ENCODE measurements at places on chromosomes 3 and 15.

GRCh38 chr3:118144919-118145318 lies 889.7 kb downstream of the IGSF11 start:
- no peak for DNase-seq

GRCh38 chr3:78645628-78646310 lies 1122.0 kb downstream of the ROBO1 start:
- no peak for DNase-seq

GRCh38 chr15:33112541-33113105 lies 81.9 kb downstream of the FMN1 start:
- DNase-seq = no peak

- DNase-seq = no peak
These were observed 219.9 kb downstream of the TCF12 start for GRCh38 chr15:57138349-57138788.

GRCh38 chr15:77944002-77944867 lies 133.3 kb downstream of the TBC1D2B start:
- no peak for DNase-seq

DNA sequence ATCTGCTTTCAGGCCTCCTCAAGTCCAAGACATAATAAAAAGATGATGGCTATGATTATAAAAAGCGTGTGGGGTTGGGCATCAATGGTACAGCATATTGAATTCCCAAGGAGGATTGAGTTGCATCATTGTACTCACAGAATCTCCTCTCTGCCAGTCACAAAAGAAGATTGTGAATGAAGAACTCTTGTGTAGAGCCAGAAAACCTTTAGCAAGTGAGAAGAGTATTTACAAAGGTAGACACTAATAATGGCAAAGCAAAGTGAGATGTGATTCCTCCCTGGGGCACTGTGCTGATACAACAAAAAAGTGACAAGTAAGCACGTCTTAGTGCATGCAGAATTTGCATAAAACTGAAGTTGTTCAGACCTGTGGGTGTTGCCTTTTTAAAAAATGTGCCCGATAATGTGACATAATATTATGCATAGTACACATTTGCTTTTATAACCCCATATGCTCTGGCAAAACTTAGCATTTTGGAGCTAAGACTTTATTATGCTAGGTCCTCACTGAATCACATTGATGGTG lies 291.2 kb upstream of the TBC1D5 start:
- no peak for DNase-seq

DNA sequence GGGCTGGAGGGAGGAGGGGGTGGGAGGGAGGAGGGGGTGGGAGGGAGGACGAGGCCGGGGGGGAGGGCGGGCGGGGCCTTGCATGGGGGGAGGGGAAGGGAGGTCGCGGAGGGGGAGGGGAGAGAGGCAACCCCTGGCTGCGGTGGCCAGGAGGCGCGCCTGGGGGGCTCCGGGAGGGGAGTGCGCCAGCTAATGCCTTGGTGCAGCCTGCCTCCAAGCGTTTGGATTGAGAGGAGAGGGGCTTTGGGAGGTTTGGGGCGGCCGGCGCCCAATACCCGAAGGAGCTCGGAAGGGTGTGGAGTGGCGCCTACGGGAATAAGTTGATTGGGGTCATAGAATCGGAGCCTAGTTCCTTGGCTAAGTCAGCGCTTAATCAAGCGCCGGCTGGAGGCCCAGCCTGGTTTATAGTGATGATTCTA lies 557 bp downstream of the TFG start:
- no peak for DNase-seq

- DNase-seq = no peak
These were observed 145.2 kb downstream of the ZIC1 start for GRCh38 chr3:147554332-147554731.

DNA sequence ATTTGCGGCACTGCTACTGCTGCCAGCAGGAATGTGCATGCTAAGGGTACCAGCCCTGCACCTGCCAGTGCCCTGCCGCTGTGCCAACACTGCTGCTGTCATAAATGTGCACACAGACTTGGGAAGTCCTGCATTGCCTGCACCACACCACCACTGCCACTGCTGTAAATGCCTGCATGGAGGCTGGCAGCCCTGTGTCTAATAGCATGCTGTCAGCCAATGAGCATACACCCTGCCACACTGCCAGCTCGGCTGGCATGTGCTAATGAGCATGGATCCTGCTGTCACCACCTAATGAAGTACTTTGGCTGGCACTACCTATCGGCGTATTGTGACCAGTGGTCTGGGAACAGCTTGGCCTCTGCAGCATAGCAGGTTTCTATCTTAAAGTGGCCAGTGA lies 981.8 kb upstream of the GBE1 start:
- DNase-seq = no peak

DNA sequence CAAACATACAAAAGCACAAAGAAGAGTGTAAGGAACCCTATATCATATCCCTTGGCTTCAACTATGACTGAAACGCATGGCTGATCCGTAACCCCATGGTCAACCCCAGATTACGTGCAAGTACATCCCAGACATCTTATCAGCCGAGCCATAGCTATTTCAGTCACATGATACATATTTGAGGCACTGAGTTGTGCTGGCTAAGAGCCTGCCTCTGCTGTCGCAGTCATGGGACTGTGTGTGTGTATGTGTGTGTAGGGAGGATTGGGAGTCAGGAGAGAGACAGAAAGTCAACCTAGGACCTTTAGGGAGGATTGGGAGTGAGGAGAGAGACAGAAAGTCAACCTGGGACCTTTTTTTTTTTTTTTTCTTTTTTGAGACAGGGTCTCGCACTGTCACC lies 8.4 kb downstream of the ST6GAL1 start:
- no peak for DNase-seq

GRCh38 chr3:126267169-126267975 lies 87.0 kb upstream of the ALDH1L1 start:
- DNase-seq = no peak

DNA sequence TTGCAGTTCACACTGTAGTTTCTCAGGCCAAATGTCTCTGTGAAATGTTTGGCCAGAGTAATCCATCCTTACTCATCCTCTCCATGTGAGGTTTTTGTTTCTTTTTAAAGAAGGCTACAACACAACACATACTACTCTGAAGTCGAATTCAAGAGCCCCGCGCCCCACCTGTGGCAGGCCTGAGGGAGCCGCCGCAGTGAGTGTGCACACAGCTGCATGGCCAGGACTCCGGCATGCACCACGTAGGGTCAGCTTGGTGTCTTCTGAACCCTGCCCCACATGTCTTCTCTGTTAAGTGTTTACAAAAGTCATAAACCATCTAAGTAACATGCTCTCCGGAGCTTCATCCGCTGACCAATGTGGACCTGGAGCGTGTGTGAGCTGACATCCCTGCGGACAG lies 58.7 kb downstream of the PGPEP1L start:
- DNase-seq = no peak

DNA sequence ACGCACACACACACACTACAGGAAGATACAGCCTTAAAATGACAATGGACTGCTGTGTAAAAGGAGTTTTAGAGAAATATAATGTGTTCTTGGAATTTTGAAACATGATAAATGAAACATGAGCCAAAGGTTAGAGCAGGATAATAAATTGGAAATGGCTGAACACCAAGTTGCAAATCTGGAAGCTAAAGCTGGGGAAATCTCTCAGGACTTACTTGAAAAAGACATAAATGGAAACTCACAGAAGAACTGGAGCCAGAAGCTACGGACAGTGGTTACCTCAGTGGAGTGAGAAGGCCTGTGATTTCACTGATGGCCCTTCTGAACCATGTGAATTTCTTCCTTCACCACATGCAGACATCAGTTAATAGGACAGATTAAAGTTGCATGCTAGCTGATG lies 37.3 kb upstream of the ATP10A start:
- DNase-seq = no peak

- no peak for DNase-seq
These were observed 34.9 kb upstream of the ZNF385D start for GRCh38 chr3:21785765-21786437.

GRCh38 chr3:179880868-179881267 lies 155.9 kb downstream of the PEX5L start:
- DNase-seq = no peak

DNA sequence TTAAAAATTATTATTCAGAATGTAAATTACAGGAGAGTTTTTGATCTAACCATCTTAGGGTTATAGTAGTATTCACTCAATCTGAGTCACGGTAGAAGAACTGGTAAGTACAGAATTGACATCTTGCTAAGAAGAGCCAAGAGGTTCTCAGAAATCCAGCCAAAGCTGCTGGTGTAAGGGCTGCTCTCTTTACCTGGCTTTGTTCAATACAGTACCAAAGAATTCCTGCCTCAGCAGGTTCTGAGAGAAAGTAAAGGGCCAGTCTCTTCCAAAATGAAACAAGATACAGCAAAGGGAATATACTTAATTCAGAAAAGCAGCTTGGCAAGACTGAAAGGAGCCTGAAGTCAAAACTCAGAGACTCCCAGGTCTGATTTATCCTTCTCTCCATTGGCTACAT lies 193.1 kb downstream of the TNIK start:
- DNase-seq = no peak

- DNase-seq = no peak
These were observed 64.4 kb upstream of the SNRPA1 start for GRCh38 chr15:101359365-101359947.

- DNase-seq = no peak
These were observed 78.6 kb downstream of the TOP2B start for GRCh38 chr3:25586167-25586505.

- DNase-seq = no peak
These were observed 100.4 kb upstream of the PHLDB2 start for GRCh38 chr3:111758642-111759041.

DNA sequence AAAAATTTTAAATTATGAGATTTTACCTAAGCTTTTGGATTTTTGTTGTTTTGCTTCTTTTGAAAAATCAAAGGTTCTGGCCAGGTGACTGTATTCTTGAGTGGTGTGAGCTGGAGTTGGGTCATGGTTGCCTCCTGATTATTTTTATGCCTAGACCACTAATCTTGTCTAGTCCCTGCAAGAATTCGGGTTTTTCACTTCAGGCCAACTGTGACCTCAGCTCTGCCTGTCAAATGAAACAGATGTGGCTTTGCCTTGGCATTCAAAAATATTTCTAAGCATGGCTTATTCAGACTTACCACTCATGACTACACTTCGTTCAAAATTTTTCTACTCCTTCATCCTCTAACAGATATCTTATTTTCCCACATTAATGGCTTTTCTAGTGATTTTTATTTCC lies 25.4 kb upstream of the CDV3 start:
- DNase-seq = no peak

GRCh38 chr3:6779140-6779539 lies 81.8 kb upstream of the GRM7 start:
- no peak for DNase-seq

DNA sequence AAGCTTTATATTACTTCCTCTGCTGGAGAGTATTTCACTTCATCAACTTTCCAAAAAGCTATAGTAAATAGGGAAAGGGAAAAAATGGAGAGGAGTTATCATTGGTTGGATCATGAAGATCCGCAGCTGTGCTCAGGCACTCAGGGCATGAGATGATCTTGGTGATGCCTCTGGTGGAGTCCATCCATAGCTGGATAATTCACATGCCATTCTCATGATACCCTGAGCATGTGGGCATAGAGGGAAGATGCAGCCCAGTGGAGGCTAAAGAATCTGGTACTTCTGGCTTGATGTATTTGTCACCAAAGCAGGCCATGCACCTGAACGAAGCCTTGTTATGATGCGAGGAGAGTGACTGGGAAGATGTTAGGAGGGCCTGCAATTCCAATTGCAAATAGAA lies 150.2 kb downstream of the CHST2 start:
- DNase-seq = no peak

GRCh38 chr15:77057685-77058084 lies 13.2 kb downstream of the TSPAN3 start:
- DNase-seq = no peak

- DNase-seq = no peak
These were observed 96.7 kb downstream of the LSM3 start for GRCh38 chr3:14274999-14275961.

DNA sequence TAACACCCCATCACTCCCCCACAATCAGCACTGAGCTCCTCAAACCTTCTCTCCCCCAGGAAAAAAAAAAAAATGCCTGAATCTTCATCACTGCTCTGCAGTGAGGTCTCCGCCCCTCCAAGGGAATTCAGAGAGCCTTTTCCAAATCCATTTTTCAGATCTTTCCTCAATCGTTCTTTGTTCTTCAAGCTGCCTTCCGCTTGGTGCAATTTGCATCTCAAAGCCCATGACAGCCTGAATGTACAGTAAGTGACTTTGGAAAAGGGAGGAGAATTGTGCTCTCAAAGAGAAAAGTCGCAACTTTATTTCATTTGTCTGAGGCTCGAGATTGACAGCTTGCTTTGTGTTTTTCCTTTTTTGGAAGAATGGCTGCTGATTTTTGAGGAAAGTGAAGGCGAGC lies 75.0 kb downstream of the CORO2B start:
- no peak for DNase-seq

- DNase-seq = no peak
These were observed 43.1 kb downstream of the DNAJB8 start for GRCh38 chr3:128423525-128424147.
